ENCODE measurements at places on chromosomes 6 and 20. TPM values are rescaled to one million over a fixed set of nuclear protein-coding genes. Genes with fewer than 3 reads are reported as not detected.

- no peak for DNase-seq
Measured at GRCh38 chr6:151294561-151295101, 54.9 kb downstream of the AKAP12 start.

DNA sequence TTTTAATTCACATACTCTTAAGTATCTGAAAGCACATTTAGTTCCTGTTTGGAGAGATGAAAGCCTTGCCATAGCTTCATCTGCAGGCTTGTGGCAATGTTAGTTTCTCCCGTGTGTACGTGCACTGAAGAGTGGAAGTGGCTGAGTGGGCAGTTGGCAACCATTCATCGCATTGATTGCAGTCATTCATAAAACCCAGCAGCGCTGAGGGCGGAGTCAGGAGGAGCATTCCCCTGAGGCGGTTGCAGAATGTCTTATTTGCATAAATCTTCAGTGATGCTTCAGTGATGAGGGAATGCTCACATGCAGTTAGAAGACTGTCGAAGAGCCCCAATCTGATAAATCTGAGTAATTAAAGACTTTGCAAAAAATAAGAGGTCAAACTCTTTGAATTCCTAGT, 79.1 kb downstream of the RIMS1 start:
- DNase-seq = no peak

- DNase-seq = no peak
Measured at GRCh38 chr6:3390698-3391097, 66.2 kb downstream of the SLC22A23 start.

Gene CENPW
- total RNA-seq = 0.82 TPM

DNA sequence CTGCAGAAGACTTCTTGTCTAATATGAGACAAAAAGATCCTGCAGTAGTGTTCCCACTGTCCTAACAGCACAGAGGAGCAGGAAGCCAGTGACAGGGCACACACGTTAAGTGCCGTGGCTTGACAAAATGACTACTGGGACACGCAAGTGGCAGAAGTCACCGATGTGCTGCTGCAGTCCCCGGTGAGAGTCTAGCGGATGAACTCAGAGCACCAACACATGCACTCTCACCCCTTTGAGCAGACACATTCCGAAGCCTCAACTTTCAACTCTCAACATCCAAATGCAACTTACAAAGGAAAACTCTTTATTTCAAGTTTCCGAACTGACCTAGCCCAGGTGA, 898 bp downstream of the LAMA4 start:
- DNase-seq = no peak

Gene B3GAT2
- total RNA-seq = not detected

Gene METTL24
- total RNA-seq = not detected

DNA sequence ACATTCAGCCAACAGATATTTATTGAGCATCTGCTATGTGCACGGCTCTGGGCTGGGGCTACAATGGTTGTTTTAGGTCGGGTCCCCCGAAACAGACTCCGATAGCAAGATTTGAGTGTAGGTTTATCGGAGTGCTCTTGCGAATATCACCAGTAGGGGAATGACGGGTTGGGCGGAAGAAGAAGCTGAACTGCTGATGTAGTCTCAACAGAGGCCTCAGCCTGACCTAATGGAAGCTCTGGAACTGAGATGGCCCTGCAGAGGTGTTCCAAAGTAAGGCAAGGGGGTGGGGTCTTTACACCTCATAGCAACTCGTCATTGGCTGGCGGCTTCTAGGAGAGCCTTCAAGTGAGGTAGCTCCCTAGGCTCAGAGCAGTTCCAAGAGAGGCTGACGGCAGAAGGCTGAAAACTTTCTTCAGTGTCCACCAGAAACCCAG, 1.1 kb downstream of the L3MBTL1 start:
- DNase-seq = no peak

Gene F13A1
- not detected for total RNA-seq

Gene MYB
- 0.47 TPM for total RNA-seq

Data from glomerular endothelial cell (primary cell).